ENCODE measurements at places on chromosomes 2 and 18.

DNA sequence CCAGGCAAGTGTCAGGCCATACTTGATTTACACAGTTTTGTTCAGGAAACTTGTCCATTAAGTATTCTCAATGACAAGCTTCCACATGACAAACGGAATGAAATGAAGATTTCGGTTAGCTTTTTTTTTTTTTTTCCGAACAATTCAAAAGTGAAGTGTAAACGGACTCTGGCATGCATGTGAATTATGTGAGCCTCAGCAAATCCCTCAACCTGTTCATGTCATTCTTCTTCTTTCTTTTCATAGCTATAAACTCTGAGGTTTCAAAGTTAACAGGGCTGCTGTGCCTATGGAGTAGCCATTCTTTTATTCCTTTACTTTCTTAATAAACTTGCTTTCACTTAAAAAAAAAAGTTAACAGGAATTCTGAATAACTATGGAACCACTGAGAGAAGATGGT lies 110.3 kb downstream of the NOL10 start:
- DNase-seq = no peak

DNA sequence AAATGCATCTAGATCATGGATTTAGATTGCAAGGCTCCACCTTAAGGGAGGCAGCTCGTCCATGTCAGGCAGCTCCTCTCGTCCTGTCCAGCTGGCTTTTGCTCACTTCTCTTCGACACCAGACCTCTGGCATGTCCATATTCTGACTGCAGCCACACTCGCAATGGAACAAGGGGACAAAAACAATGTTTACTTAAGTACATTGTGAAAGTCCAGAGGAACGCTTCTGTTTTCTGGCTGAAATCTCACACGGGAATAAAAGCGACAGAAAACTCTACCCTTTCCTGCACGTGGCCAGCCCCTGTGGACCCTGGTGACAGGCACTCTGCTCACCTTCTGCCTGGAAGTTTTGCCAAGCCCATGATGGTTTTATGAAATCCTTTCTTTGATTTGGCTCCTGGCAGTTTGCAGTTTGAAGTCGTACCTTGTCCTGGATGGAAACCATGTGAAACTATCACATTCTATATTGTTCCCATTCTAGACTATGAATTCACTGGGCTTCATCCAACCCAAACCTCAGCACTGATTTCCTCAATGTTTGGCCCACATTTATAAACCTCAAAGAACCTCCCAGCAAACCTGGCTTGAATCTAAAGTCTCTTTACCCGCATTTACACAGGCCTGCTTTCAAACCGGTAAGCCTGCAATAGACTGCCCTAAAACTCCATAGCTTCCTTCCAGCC lies 134.3 kb upstream of the PIEZO2 start:
- DNase-seq = no peak

DNA sequence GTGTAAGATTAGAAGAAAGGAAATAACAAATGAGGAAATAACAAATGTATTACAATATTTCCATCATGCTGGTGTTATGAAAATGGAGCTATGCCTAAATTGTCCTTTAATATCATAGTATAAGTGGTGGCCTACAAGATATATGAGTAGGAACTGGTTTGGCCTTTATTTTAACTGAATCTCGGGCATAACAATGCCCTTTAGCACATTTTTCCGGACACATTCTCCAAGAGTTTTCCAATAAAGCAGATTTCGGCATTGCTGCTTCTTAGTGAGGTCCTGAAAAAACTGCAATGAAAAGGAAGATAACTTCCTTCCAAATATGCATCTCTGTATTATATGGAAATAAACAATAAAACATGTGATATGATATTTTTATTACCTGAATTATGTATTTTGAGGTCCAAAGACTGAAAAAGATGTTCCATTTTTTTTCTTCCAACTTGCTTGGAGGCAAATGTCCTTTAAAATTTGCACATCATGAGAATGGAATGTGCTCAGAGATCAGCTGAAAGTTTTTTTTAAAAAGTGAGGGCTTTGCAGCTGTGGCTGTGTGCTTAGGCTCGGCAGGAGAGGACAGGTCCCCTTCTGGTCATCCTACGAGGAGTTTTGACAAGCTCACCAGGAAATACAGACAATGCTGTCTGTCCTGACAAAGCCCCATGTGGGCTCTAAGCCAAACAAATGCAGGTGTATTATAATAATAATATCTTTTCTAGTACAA lies 132.3 kb upstream of the RND3 start:
- no peak for DNase-seq

DNA sequence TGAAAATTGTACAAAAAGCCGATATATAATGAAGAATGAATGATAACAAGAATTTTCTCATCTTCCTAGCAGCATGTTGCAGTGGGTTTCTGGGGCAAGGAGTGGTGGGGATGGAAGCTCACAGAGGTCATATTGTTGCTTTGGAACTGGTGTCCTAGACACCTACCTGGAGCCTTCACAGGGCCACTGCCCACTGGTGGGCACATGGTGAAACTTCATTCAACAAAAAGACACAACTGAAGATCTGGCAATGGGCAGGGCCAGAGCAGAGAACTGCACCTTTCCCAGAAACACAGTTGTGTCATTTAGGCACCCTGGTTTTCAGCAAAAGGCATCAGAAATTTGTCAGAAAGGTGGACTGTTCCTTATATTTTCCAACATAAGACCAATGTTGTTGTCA lies 115.3 kb downstream of the FHOD3 start:
- no peak for DNase-seq

GRCh38 chr18:34221971-34222306 lies 2.8 kb downstream of the NOL4 start:
- DNase-seq = peak; percentile 39

Data from NCI-H1694 treated with DMSO at 0.1 percent for 48 hours (cell line).